ENCODE measurements at places on chromosomes 6 and 20.

DNA sequence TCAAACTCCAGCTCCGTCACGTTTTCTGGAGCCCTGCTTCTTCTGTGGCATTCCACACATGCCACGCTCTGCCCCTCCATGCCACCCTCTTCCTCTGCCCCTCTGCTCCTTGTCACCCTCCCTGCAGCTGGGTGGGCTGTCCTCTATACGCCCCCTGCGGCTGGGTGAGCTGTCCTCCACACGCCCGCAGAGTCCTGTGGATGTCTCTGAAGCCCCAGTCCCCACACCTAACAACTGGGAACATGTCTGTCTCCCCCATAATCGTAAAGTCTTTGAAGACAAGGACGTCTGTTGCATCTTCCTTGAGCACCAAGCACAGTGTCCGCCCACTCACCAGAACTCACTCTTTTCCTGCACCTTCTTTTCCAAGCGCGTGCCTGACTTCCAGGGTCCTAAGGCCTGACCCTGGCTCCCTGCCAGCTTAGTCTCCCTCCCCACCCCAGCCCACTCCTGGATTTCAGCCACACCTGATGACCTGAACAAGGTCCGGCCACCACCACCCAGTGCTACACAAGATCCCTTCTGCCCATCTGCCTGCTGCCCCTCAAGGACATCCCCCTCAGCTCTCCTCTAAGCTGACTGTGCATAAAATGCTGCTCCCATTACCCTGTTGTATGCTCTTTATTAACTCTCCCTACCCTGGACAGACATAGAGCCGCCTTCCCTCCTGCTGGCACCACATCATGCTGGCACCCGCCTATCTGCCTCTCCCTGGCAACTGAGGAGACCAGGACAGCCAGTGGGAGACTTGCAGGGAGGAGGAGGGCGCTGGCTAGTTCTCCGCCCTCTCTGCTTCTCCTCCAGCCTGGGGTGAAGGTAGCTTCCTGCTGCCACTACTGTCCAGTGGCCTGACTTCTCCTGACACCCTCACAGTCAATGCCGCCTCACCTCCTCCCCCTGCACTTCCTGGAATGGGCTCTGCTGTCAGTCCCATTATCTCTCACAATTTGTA, 10.7 kb upstream of the PRR18 start:
- DNase-seq = no peak

DNA sequence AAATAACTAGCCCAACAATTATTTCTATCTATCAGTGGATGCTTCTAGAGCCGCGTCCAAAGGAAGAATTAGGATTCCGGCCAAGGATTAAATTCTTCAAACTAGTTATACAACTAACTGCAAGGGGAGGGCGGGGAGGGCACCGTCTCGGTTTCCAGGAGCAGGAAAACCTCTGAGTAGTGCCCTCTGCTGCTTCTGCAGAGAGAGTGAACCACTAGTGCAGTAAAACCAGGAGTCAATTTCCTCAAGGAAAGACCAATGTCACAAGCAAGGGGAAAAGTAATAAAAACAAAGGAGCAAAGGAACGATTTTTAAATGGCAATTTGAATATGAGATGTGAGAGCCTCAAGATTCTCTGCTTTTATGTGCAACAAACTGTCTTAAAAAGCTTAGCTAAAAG, 16.5 kb upstream of the UBE2J1 start:
- no peak for DNase-seq

GRCh38 chr6:149037051-149037671, 280.4 kb upstream of the TAB2 start:
- no peak for DNase-seq

DNA sequence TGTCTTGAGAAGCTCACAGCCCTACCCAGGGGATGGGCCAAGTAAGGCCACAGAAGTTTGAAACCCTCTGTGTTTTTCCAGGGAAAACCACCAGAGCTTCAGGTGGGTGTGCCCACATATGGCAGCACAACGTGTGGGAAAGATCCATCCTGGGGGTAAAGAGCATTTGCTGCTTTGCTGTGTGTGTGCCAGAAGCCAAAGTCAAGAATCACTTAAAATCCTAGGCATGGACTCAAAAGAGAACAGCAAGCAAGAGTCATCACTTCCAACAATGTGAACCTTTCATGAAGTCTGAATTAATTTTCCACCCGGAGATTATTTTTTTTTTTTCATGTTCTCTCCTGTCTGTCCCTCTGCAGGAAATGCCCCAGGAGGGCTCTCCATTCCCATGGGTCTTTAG, 308.2 kb upstream of the SGK1 start:
- DNase-seq = no peak

GRCh38 chr20:47727909-47728361, 57.3 kb downstream of the SULF2 start:
- no peak for DNase-seq

DNA sequence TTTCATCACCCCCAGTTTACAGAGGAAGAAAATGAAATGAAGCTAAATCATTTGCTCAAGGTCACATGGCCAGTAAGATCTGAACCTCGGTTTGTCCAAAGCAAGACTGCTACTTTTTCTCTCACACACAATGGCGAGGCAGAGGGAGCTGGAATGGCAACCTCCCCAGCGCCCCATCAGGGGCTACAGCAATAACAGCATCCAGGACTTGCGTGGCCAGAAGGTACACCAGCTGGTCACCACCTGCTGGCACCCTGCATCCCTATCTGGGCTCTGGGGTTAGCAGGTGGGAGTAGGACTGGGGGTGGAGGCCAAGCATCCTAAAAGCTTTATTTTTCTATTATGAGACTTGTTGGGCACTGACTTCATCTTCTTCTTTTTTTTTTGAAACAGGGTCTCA, 41.3 kb downstream of the TTI1 start:
- no peak for DNase-seq

GRCh38 chr6:121418346-121418745, 17.1 kb upstream of the GJA1 start:
- DNase-seq = no peak

- DNase-seq = no peak
Measured at GRCh38 chr6:45454008-45454911, 76.5 kb upstream of the SUPT3H start.

DNA sequence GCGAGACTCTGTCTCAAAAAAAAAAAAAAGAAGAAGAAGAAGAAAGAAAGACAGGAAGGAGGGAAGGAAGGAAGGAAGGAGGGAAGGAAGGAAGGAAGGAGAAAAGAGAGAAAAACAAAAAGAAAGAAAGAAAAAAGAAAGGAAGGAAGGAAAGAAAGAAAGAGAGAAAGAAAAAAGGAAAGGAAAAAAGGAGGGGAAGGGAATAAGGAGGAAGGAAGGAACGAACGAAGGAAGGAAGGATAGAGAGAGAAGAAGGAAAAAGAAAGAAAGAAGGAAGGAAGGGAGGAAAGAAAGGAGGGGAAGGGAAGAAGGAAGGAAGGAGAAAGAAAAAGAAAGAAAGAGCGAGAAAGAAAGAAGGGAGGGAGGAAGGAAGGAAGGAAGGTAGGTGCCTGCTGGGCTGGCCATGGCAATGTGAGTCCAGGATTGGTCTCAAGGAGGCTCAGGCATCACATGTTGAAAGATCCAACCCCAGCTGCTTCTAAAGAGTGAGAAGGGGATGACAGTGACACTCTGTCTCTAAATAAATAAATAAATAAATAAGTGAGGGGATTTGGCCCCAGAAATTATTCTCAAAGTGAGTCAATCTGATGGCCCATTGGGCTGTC, 24.3 kb upstream of the SRSF6 start:
- DNase-seq = no peak

DNA sequence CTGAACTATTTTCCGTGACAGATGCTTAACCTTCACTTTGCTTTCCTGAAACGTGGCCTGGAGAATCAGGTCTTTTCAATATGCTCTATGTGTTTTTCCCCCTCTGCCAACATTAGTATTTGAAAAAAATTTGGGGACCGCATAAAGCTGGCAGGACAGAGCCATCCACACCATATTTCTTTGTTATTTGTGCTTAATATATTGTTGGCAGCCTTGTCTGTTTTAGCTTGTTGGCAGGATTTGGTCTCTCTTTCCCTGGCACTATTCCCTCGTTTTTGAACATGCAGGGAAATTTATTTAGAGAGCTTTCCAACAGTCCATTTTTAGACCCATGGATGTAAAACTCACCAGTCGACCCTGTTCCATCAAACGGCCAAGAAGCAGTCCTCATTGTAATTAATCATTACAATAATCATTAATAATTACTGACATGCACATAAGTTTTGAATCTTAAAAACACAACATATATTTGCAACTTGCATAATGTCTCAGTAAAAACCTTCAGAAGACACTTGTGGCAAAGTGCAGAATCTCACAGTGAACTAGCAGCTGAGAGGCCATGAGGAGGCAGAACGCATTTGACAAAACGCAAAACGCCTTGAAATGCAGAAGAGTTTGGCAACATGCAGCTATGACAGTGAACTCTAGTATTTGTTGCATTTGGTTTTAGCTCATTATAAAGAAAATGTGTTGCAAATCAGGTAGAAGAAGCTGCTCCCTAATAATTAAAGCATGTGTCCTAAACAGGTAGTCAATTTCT, 514.2 kb downstream of the C6orf118 start:
- DNase-seq = no peak
